ENCODE measurements at places on chromosomes 2 and 18.

DNA sequence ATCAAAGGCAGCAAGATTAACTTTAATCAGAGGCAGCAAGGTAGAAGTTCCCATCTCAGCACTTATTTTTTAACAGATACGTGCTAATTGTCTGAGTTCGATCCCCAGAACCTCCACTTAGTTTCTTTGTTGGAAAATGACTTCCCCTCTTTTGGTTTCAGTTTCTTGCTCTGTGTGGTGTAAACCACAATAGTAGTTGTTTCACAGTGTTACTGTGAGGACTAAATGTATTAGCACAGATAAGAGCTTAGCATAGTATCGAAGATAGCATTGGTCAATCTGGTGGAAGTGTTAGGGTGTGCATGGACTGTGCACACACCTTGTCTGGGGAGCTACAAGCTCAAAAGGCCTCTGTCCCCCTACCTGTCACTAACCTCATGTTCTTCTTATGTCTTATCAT is 988.3 kb upstream of the GYPC start:
- no peak overlapping the region for H3K27ac ChIP-seq
- H3K4me3 ChIP-seq: no peak overlapping the region
- no peak for DNase-seq
- no peaks in the 10 kb centered on the region for H3K4me1 ChIP-seq

GRCh38 chr2:110678457-110679336 is 834 bp upstream of the BUB1 start:
- DNase-seq: no peak
- peak overlapping the region; percentile 89 for H3K27ac ChIP-seq
- H3K4me1 ChIP-seq: peaks cover 21% of the 10 kb centered on the region
- H3K27me3 ChIP-seq: no peaks in the 10 kb centered on the region
- peak overlapping the region; percentile 89 for H3K4me3 ChIP-seq

DNA sequence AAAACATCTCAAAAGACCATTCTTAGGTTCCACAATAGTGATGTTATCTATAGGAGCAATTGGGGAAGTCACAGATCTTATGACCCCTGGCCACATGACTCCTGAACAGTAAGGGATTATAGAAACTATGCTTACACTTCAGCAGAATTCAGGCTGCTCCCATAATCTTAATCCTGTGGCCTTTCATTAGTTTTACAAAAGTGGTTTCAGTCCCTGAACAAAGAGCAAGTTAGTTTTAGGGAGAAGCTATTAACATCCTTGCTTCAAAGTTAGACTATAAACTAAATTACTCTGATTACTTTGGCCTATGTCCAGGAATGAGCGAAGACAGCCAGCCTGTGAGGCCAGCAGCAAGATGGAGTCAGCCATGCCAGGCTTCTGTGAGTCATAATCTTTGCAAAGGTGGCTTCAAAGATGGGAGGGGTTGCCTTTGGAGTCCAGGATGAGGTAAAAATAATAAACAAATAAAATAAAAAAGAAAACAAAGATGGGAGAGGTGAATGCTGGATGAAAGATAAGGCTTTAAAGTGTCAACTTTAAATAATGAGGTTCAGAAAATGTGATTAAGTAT is 168.7 kb upstream of the NDUFV2 start:
- no peak for DNase-seq
- no peak overlapping the region for H3K27ac ChIP-seq
- H3K4me1 ChIP-seq: no peaks in the 10 kb centered on the region
- no peak overlapping the region for H3K4me3 ChIP-seq
- peaks cover 66% of the 10 kb centered on the region for H3K27me3 ChIP-seq

DNA sequence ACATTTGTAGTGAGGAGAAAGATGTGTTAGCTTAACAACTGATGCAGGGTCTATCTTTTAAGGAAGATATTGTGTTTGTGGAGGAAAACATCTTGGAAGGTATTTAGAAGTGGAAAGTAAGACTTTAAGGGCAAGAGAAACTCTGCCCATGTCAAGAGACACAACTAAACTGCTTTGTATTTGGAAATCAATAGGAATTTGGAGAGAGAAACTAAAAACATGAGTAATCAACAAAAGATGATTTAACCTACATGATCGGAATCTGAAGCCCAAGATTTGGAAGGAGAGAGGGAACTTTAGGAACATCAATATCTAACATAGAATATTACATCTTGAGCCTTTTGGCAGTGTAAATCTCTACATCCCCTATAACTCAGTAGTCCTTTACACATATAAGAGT is 184.2 kb upstream of the COL3A1 start:
- no peak overlapping the region for H3K27ac ChIP-seq
- DNase-seq: no peak
- H3K36me3 ChIP-seq: no peaks in the 10 kb centered on the region
- H3K4me3 ChIP-seq: no peak overlapping the region
- no peaks in the 10 kb centered on the region for H3K4me1 ChIP-seq

DNA sequence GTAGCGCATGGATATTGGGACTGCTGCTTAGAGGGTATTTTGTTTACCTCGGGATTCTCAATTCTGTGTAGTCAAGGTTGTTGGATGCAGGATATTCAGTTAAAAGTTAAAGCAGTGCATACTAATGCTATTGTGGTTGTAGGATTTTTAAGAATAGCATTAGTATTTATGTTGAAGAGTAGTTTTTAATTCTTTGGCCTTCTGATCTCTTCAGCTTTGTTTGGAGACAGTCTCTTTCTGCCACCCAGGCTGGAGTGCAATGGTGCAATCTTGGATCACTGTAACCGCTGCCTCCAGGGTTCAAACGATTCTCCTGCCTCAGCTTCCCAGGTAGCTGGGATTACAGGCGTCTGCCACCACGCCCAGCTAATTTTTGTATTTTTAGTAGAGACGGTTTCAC is 1.5 kb downstream of the RHBDD1 start:
- no peaks in the 10 kb centered on the region for H3K27me3 ChIP-seq
- DNase-seq: no peak
- peak overlapping the region; percentile 98 for H3K27ac ChIP-seq

GRCh38 chr2:144402251-144402650 is 117.7 kb downstream of the ZEB2 start:
- H3K36me3 ChIP-seq: peaks cover 65% of the 10 kb centered on the region
- H3K27ac ChIP-seq: no peak overlapping the region
- H3K27me3 ChIP-seq: no peaks in the 10 kb centered on the region
- H3K4me3 ChIP-seq: no peak overlapping the region

GRCh38 chr2:88067189-88067588 is 436 bp upstream of the SMYD1 start:
- peaks cover 3% of the 10 kb centered on the region for H3K36me3 ChIP-seq
- H3K4me1 ChIP-seq: no peaks in the 10 kb centered on the region
- no peak overlapping the region for H3K27ac ChIP-seq

DNA sequence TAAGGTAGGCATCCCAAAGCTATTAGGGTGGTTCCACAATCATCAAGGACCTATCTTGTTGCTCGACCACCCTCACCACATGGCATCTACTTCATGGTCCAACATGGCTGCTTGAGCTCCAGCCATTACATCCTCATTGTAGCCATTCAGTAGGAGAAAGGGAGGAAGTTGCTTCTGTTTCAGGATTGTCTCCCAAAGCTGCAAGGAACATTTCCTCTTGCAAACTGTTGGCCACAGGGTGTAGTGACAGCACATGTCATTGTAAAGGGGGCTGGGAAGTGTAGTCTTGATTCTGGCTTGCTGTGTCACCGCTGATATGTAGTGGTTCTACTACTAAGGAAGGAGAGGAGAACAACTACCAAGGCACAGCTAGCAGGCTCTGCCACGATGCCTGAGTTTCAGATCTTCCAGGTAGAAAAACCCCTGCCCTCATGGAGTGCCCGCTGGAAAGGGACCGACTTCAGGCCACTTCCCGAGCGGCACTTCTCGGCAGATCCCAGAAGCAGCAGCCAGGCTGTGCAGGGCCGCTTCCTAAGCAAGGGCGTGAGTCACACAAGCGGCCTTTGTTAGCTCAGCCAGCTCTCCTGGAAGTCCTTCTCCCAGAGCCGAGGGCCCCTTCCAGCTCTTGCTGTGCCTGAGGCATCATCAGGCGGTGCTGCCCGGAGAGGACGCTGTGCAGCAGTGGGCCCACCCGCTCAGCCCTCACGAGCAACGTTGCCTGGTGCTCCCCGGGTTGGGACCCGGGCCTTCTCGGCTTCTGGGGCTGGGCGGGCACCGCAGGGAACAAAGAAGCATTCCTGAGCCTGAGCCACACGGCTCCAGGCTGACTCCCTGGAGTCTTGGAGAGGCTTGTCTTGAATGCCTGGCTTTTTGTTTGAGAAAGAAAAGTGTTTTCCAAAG is 58.2 kb downstream of the HS6ST1 start:
- H3K4me1 ChIP-seq: peaks cover 6% of the 10 kb centered on the region
- no peak overlapping the region for H3K4me3 ChIP-seq
- no peak for DNase-seq
- H3K27ac ChIP-seq: no peak overlapping the region
- H3K36me3 ChIP-seq: peaks cover 8% of the 10 kb centered on the region
- peaks cover 3% of the 10 kb centered on the region for H3K27me3 ChIP-seq

- peaks cover 66% of the 10 kb centered on the region for H3K4me1 ChIP-seq
- DNase-seq: peak; percentile 61
- peak overlapping the region; percentile 87 for H3K4me3 ChIP-seq
- H3K36me3 ChIP-seq: peaks cover 41% of the 10 kb centered on the region
- H3K27ac ChIP-seq: peak overlapping the region; percentile 99
- no peaks in the 10 kb centered on the region for H3K27me3 ChIP-seq
These were observed 634 bp downstream of the CREB1 start for GRCh38 chr2:207530160-207531031.

GRCh38 chr2:125721072-125721721 is 934.8 kb upstream of the GYPC start:
- no peak overlapping the region for H3K27ac ChIP-seq
- no peak for DNase-seq
- H3K27me3 ChIP-seq: no peaks in the 10 kb centered on the region
- no peaks in the 10 kb centered on the region for H3K4me1 ChIP-seq

GRCh38 chr18:31983020-31983419 is 35.6 kb upstream of the RNF125 start:
- no peaks in the 10 kb centered on the region for H3K27me3 ChIP-seq
- H3K27ac ChIP-seq: no peak overlapping the region
- H3K36me3 ChIP-seq: peaks cover 3% of the 10 kb centered on the region
- no peak for DNase-seq

GRCh38 chr2:71691747-71692441 is 238.5 kb downstream of the DYSF start:
- no peak for DNase-seq
- H3K27ac ChIP-seq: no peak overlapping the region

- H3K27me3 ChIP-seq: no peaks in the 10 kb centered on the region
- H3K4me3 ChIP-seq: peak overlapping the region; percentile 61
- peaks cover 33% of the 10 kb centered on the region for H3K4me1 ChIP-seq
These were observed 386.2 kb downstream of the PTPRM start for GRCh38 chr18:7953095-7953958.

GRCh38 chr2:27502142-27502541 is 5.5 kb downstream of the GCKR start:
- no peaks in the 10 kb centered on the region for H3K4me1 ChIP-seq
- H3K4me3 ChIP-seq: no peak overlapping the region
- no peak overlapping the region for H3K27ac ChIP-seq
- H3K27me3 ChIP-seq: peaks cover 26% of the 10 kb centered on the region
- no peaks in the 10 kb centered on the region for H3K36me3 ChIP-seq

DNA sequence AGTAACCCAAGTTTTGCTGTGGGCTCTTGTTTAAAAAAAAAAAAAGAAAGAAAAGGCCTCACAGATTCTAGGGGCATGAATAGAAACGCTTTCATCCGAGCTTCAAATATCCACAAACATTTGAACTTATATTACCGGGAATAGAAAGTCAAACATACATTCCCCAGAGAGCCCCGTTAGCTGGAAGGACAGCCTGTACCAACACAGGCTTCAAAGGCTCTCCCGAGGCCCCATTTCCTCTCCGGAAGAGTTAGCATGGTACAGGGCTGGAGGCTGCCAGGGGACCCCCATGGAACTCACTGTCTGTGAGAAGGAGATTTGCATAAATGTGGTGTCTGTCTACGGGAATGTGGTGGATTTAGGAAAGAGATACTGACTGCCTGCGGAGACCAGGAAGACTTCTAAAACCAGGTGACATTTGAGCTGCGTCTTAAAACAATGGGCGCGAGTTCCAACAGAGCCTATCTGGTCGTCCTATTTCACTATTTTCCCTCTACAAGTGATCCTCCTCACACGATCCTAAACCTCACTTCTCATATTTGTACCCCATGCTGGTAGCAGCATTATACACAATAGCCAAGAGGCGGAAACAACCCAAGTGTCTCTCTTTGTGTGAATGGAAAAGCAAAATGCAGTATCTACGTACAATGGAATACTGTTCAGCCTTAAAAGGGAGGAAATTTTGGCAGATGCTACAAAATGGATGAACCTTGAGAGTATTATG is 820 bp upstream of the MATN3 start:
- H3K4me3 ChIP-seq: peak overlapping the region; percentile 65
- no peaks in the 10 kb centered on the region for H3K36me3 ChIP-seq
- no peak overlapping the region for H3K27ac ChIP-seq
- H3K4me1 ChIP-seq: peaks cover 6% of the 10 kb centered on the region

DNA sequence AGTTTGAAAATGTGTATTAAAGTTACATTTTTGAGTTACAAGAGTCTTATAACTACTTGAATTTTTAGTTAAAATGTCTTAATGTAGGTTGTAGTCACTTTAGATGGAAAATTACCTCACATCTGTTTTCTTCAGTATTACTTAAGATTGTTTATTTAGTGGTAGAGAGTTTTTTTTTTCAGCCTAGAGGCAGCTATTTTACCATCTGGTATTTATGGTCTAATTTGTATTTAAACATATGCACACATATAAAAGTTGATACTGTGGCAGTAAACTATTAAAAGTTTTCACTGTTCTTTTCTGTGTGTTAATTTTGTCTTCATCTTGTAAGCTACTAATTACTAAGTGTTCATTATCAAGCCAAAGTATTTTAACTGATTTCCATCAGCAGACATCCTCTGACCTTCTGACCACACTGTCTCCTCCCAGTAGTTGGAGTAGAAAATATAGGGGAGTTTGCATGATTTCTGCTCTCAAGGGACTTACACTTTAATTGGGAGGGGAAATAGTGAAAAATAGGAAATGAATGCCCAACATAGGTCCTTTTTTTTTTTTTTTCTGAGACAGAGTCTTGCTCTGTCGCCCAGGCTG is 4.3 kb downstream of the PMAIP1 start:
- H3K27ac ChIP-seq: peak overlapping the region; percentile 89
- no peaks in the 10 kb centered on the region for H3K27me3 ChIP-seq
- peaks cover 56% of the 10 kb centered on the region for H3K4me1 ChIP-seq
- H3K4me3 ChIP-seq: peak overlapping the region; percentile 60
- no peak for DNase-seq

DNA sequence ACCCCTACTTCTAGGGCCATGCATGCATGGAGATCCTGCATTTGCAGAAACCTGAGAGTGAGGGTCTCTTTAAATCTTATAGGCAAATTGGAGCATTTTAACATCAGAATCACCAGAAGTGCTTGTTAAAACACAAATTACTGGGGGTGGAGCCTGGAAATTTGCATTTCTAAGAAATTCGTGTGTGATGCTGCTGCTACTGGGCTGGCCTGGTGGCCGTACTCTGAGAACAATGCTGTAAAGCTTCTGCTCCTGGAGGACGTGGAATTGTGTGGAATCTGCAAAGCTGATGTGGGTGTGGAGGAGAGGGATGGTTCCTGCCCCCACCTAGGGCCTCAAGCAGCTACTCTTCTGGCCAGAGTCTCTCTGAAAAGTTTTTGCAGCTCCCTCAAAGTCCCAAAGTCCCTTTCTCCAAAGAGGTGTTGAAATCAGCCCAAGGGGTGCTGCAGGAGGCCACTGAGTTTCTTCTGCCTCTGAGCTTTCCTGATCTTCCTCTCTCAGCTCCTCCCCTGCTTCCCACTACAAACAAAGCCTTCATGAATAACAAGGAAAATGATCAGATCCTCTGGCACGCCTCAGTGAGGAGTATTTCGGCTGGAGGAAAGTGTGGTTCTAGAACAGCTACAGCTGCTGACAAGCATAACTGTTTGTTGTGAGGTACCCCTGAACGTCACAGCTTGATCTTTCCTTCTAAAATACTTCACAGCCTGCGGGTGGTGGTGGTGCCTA is 508.3 kb downstream of the CNTNAP5 start:
- no peaks in the 10 kb centered on the region for H3K4me1 ChIP-seq
- no peaks in the 10 kb centered on the region for H3K27me3 ChIP-seq
- H3K4me3 ChIP-seq: no peak overlapping the region
- DNase-seq: no peak

All from central memory CD8-positive, alpha-beta T cell (primary cell).